Activated CD8-positive, alpha-beta memory T cell treated with anti-CD3 and anti-CD28 coated beads for 1 hour (primary cell): ENCODE measurements at places on chromosomes 2 and 18.

DNA sequence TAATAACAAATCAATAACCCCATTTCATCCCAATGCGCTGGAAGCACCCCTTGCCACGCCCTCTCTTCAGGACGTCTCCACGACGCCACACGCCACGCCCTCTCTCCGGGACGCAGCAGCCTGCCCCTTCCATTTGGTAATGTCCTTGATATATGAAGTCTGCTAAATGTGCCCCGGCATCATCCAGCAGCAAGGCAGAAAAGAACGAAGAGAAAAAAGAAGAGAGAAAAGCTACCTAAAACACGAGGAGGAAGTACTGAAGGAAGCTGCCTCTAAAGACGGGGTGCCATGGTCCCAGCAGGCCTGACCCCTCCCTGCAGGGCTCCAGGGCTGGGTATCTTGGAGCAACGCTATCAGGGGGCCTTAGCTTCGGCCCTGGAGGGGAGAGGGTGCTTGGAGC is 41.8 kb downstream of the CNGA3 start:
- DNase-seq, result no peak

DNA sequence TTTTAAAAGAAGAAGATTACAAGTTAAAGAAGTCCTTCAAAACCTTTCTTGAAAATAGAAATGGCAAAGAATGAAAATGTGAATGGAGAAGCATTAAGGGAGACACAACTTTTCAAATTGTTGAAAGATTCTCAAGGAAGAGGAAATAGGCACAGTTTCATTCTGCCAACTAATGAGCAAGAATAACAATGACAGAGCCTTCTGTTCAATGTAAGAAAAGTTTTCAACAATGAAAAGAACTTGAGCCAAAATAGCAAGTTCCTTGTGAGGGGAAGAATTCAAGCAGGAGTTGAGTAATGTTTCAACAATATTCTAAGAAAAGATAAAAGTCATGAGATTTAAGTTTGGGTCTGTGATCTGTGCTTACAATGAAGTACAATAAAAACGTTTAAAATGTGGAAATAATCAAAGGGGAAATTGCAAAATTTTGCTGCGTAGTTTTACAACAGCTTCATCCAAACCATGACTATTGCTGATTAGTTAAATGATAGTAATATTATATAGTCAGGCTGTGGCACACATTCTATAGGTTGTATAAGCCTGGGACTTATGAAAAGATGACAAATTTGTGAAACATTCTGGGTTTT is 122.6 kb downstream of the METTL4 start:
- DNase-seq, result no peak

DNA sequence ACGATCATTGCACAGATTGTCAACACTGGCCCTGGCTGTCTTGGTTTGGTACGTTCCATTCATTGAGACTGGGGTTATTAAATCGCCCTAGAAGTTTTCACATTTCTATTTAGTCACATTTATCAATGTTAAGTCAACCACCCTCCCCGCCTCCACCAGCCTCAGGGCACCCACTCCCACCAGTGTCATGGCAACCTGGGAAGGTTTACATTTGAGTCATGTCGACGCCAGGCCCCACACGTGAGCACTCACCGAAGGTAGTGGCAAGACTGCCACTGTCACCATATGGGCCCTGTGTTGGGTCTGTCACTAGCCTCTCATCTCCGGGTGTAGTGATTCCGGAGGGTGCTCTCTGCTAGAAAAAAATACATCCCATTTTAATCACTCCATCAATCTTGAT is 194.2 kb downstream of the TWIST2 start:
- DNase-seq, result no peak

- DNase-seq, result no peak
Measured at GRCh38 chr2:159117658-159118057, 149.2 kb downstream of the TANC1 start.

- no peak for DNase-seq
Measured at GRCh38 chr2:144479659-144480058, 40.3 kb downstream of the ZEB2 start.

DNA sequence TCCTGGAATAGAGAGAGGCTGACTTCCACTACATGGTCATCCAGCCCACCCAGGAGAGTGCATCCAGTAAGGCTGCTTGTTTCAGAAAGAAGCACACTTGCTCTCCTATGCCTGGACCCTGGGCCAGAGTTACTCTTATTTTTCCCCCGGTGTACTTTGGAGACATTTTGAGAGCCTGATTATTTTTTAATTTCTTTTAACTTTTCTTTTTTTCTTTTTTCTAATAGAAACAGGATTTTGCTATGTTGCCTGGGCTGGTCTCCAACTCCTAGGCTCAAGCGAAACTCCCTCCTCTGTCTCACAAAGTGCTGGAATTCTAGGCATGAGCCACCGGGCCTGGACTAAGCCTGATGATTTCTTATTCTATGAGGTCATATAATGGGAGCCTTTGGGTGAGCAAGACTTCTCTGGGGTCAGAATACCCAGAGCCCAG is 62.2 kb downstream of the RPL37A start:
- no peak for DNase-seq

- DNase-seq, result no peak
Measured at GRCh38 chr2:188695953-188696352, 278.2 kb upstream of the COL3A1 start.

- no peak for DNase-seq
Measured at GRCh38 chr2:170201734-170202393, 23.9 kb downstream of the MYO3B start.

DNA sequence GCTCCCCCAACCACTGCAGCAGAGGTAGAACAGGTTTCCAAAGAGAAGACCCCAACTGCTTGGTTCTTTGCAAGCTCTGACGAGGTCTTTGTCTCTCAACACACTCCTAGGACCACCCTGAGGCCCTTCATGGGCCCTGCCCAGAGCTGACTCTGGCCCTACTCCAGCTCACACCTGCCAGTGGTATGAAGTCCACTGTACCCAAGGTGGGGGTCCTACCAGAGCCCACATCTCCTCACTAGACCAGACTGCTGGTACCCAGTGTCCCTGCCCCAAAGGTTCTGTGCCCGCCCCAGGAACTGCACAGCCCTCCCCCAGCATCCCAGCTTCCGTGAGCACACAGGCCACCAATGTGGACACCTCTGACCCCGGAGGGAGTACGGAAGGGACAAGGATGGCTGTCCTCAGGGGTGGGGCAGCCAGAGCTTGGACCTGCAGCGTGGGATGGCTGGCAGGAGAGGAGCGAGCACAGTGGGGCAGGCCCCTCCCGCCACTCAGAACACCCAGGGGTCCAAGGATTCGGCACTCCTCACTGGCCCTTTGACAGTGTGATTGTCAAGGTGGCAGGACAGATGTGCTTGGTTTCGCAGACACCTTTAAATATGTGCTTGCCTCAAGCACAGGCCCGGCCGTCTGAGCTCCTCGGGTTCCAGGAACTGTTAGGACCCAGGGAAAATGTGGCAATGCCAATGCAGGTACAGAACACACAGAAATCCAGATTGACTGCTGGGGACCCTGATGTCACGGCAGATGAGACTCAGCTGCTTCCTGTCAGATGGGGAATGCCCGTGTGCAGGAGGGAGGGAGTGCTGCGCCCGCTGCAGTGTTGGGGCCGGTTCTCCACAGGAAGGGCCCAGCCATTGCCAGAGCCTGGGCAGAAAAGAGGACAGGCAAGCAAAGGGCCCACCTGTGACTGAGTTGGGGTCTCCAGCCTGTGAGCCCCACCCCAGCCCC is 51.2 kb downstream of the MTERF4 start:
- no peak for DNase-seq

- DNase-seq, result no peak
Measured at GRCh38 chr18:39741755-39742466, 2176.3 kb upstream of the CELF4 start.

GRCh38 chr18:56787390-56787789 is 136.2 kb downstream of the WDR7 start:
- no peak for DNase-seq

GRCh38 chr2:203412546-203413331 is 84.5 kb downstream of the ABI2 start:
- DNase-seq, result no peak

DNA sequence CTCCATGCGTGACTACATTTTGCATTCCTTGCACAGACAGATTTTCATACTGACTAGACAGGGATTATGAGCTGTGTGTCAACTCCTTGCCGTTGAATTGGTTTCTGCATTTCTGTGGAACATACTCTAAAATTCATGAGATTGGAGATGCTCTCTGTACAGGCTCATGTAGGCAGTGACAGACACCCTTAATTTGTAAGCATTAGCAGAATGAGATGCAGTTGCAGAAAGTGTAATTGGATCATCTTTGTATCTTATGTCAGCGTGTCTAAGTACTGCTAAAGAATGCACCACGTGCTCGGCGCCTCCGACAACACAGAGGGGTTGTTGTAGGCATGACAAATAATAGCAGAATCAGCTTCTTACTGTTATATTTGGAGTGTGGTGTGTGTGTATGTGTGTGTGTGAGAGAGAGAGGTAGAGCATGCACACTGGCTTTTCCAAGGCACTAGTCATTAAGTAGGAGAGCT is 212.4 kb downstream of the CMPK2 start:
- no peak for DNase-seq

GRCh38 chr2:200042102-200042735 is 86.8 kb downstream of the MAIP1 start:
- no peak for DNase-seq

GRCh38 chr2:3807853-3808252 is 104.5 kb downstream of the DCDC2C start:
- no peak for DNase-seq

- no peak for DNase-seq
Measured at GRCh38 chr2:111940333-111941196, 42.2 kb downstream of the MERTK start.

GRCh38 chr2:9191041-9191481 is 15.6 kb upstream of the ASAP2 start:
- no peak for DNase-seq

- no peak for DNase-seq
Measured at GRCh38 chr2:239223310-239224198, 177.3 kb downstream of the HDAC4 start.

DNA sequence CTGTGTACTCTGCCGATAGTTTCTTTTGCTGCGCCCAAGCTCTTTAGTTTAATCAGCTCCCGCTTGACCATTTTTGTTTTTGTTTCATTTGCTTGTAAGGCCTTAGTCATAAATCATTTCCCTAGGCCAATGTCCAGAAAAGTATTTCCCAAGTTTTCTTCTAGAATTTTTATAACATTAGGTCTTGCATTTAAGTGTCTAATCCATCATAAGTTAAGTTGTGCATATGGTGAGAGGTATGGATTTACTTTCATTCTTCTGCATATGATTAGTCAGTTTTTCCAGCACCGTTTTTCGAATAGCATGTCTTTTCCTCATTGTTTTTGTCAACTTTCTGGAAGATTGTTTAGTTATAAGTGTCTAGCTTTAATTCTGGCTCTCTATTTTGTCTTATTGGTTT is 484.8 kb upstream of the CNTNAP5 start:
- no peak for DNase-seq

DNA sequence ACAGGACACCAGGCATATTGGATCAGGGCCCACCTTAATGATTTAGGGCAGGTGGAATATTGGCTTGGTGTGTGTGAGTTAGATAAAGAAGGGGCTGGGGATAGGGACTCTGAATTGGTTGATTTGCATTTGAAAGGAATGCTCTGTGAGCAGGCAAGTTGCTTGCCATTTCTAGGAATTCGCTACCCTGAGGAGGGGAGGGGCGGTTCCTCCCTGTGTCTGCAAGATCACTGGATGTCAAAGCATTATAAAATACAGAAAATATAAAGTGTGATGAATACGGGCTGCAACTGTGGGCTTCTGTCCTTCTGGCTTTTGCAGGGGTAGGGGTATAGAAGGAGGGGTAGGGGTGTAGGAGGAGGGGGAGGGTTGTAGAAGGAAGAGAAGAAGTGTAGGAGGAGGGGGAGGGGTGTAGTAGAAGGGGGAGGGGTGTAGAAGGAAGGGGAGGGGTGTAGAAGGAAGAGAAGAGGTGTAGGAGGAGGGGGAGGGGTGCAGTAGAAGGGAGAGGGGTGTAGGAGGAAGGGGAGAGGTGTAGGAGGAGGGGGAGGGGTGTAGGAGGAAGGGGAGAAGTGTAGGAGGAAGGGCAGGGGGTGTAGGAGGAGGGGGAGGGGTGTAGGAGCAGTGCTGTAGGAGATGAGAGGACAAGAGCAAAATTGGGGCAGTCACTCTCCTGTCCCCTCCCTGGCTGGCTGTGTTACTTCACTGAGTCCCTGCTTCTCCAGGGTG is 238.0 kb upstream of the COPS8 start:
- no peak for DNase-seq

- no peak for DNase-seq
Measured at GRCh38 chr18:76672627-76673026, 149.7 kb upstream of the ZNF236 start.

- no peak for DNase-seq
Measured at GRCh38 chr2:190561094-190561493, 26.6 kb upstream of the NEMP2 start.

DNA sequence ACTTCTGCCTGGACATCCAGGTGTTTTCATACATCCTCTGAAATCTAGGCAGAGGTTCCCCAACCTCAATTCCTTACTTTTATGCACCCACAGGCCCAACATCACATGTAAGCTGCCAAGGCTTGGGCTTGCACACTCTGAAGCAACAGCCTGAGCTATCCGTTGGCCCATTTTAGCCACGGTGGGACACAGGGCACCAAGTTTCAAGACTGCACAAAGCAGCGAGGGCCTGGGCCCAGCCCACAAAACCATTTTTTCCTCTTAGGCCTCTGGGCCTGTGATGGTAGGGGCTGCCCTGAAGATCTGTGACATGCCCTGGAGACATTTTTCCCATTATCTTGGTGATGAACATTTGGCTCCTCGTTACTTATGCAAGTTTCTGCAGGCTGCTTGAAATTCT is 5.9 kb downstream of the C2orf69 start:
- DNase-seq, result no peak

- no peak for DNase-seq
Measured at GRCh38 chr2:25307949-25308557, 33.7 kb downstream of the DNMT3A start.

DNA sequence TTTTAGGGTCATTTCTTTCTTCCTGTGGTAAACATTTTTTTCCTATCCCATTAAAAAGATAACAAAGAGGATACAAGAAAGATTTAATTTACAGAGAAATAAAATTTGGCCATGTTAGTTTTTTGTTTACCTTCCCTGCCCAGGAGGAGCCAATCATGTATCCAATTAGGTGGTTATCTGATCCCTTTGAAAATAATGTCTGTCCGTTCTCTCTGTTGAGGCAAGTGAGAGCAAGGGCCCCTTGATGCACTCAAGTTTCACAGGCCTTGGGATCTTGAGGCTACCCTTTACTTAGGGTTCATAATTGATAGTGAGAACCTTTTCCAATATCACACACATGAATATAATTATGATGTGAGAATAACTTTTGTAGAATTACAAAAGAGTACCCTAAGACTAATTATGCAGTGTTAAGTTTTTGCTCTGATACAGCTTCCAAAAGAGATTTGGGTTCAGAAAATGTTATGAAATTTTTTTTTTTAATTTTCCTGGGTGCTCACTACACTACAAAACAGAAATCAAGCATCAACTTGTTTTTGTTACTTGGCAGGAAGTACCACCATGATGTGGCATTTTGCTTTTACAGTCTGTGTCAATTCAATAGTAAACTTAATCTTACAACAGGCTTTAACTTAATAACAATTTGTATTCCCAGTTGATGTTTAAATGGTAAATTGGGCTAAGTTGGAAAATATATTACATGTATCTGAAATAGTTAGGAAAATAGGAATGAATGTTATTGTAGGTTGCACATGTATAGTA is 42.0 kb downstream of the AFTPH start:
- DNase-seq, result no peak
